Urothelium cell line (cell line): ENCODE measurements at places on chromosomes 6 and 20.

DNA sequence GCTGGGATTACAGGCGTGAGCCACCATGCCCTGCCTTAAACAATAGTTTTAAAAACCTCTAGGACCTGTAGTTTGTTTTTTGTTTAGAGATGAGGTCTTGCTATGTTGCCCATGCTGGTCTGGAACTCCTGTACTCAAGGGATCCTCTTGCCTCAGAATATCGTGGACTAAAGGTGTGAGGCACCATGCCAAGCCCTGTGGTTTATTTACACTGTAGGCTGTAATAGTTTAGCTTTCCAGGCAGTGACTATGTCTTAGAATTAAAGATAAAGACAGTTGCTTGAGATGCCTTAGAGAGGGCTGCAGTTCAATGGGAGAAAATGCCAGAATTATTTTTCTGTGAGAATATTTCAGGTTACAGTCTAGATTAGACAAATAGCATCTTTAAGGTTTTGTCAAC, 72.9 kb downstream of the SGK1 start:
- no peak for DNase-seq

GRCh38 chr20:7682916-7683315, 257.3 kb downstream of the HAO1 start:
- no peak for DNase-seq

GRCh38 chr6:16514249-16514648, 247.0 kb downstream of the ATXN1 start:
- peak; percentile 48 for DNase-seq

- no peak for DNase-seq
These were observed 27.1 kb downstream of the PDE10A start for GRCh38 chr6:165635965-165636364.

- no peak for DNase-seq
These were observed 95.1 kb upstream of the IYD start for GRCh38 chr6:150273457-150274309.

GRCh38 chr6:105402090-105402938, 568 bp downstream of the PREP start:
- peak; percentile 15 for DNase-seq

GRCh38 chr6:155584006-155584405, 128.4 kb upstream of the NOX3 start:
- no peak for DNase-seq

- no peak for DNase-seq
These were observed 147.1 kb downstream of the PRL start for GRCh38 chr6:22149501-22150367.

- DNase-seq, result no peak
These were observed 35.8 kb upstream of the PHACTR3 start for GRCh38 chr20:59568509-59569024.

DNA sequence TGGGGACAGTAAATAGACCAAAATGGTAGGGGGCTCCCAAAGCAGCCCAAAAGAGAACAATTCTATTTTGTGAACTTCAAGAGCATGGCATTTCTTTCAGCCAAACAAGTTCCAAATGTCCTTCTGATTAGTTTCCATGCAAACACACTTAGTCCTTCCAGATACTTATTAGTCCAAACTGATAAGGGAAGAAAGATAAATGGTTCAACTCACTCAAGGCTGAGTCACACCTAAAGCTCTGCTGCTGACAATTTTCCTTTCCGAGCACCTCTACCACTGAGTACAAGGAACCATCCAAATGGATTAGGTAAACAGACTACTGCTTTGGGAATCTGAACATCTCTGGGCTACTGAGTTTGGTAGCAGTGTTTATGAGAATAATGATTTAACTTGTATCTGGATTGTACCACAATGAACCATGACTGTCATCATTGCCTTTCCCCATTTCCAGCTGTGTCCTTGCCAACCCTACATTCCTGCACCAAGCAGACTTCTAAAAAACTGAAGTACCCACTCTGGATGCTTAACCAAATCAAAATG, 71.2 kb downstream of the TNFRSF21 start:
- DNase-seq, result no peak

- no peak for DNase-seq
These were observed 118.4 kb upstream of the TRAF3IP2 start for GRCh38 chr6:111724039-111724438.

GRCh38 chr20:53057579-53057978, 85.4 kb downstream of the TSHZ2 start:
- no peak for DNase-seq

DNA sequence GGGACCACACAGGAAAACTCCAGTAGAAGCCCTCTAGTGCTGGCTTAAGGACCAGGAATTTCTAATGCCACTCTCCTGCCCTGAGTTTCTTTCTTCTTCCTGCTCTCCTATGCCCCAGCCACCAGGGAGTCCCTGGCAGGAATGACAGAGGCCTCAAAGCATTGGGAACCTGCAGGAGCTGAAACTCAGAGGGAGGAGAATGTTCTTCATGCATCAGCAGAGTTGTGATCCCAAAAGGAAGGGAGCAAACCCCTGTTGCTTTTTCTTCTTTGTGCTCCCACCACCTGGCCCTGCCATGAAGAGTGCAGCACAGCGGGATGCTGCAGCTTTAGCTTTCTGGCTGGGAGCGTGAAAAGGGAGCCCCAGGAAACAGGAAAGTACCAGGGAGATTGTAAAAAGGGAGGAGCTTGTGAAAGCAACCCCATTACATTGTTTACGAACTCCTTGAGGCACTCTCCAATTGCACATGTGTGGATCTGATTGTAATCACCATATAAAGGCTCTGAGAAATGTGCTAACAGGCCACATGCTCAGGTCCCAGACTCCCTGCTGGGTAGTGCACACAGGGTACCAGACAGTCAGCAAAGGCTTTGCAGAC, 34.7 kb upstream of the FKBP1A start:
- DNase-seq, result no peak

- DNase-seq, result no peak
These were observed 63.1 kb downstream of the ATXN1 start for GRCh38 chr6:16698162-16698533.

DNA sequence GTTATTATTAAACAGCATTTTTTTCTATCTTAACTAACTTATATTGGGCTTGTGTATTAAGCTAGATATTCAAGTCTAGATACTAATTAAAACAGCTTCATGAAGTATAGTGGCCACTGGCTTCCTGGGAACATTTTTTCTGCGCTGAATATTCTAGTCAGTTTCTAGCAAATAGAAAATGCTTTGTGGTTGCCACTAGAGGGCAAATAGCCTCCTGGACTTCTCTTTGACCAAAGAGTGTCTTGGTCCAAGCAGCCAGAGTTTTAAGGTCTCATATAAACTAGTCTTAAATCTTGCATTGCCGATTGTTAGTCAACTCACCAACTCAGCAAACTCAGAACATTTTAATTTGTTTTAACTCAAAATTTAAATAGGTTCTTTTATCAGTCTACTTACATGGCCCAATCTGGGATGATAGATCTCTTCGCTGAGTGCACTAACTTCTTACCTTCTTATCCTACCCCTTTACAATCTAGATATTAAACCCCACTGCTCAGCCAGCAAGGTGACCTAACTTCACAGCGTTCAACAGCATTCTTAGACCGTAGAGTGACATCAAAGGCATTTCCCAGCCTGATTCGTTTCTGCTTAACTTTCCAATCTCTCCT, 24.6 kb upstream of the ID4 start:
- DNase-seq, result peak; percentile 13

- DNase-seq, result no peak
These were observed 293.0 kb upstream of the CNR1 start for GRCh38 chr6:88459189-88459588.

- no peak for DNase-seq
These were observed 41.5 kb upstream of the ADGRB3 start for GRCh38 chr6:68593558-68593957.
